ENCODE measurements at places on chromosomes 3 and 15. TPM values are rescaled to one million over a fixed set of nuclear protein-coding genes. Genes with fewer than 3 reads are reported as not detected.

GRCh38 chr15:78949461-78949860, 4.6 kb upstream of the CTSH start:
- peak; percentile 64 for DNase-seq
- H3K27me3 ChIP-seq: no peaks in the 10 kb centered on the region
- H3K36me3 ChIP-seq: no peaks in the 10 kb centered on the region
- H3K4me1 ChIP-seq: peaks cover 48% of the 10 kb centered on the region
- no peak overlapping the region for H3K4me3 ChIP-seq
- peak overlapping the region; percentile 69 for H3K27ac ChIP-seq

DNA sequence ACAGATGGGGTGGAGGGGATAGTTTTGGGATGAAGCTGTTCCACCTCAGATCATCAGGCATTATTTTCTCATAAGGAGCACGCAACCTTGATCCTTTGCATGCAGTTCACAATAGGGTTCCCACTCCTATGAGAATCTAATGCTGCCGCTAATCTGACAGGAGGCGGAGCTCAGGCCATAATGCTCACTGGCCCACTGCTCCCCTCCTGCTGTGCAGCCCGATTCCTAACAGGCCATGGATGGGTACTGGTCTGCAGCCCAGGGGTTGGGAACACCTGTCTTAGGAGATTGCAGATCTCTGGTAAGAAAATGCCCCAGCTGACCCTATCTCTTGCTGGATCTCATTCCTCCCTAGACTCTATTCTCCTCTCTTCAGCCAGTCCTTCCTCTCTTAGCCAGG, 6.8 kb downstream of the CSTA start:
- no peak for DNase-seq
- no peaks in the 10 kb centered on the region for H3K4me1 ChIP-seq
- peaks cover 11% of the 10 kb centered on the region for H3K27me3 ChIP-seq
- no peak overlapping the region for H3K4me3 ChIP-seq
- no peaks in the 10 kb centered on the region for H3K36me3 ChIP-seq

CSPG5 gene
- not detected for total RNA-seq

DNA sequence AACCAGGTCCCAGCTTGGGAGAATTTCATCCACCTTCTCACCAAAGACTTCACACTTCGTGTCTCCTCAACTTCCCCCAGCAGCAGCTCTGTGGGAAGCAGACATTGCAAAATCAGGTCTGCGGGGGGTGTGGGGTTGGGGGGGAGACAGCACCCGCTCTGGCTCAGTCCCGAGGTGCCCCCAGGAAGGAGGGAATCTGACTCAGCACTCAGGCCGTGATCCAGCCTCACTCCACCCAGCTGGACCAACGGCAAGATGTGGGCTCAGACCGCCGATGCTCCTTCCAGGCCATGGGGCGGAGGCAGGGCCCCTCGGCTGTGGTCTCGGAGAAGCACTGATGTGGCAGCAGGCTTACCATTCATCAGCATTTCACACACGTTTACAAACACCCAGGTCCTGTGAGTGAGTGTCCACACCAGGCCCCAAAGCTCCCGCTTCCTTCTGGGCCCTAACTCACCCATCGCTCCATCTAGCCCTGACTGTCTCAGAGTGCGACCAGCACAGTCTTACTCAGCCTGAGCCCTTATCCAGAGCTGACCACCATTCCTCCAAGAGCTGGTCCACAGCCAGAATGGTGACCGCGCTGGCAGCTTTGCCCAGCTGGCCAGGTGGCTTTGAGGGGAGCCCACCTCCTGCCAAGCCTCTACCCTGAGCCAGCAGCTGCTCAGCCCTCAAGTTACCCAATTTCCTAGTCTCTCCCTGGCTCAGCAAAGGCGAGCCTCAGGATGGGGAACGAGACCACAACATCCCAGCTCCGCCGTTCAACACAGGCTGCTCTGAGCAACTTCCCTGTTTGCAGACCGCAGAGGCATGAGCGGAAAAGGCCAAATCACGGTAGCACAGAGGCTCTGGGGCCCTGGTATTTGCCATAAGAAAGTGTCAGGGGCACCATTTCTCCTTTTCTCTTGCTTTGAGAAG, 3.3 kb downstream of the STAB1 start:
- H3K36me3 ChIP-seq: peaks cover 7% of the 10 kb centered on the region
- H3K27ac ChIP-seq: no peak overlapping the region
- no peak overlapping the region for H3K4me3 ChIP-seq
- H3K4me1 ChIP-seq: peaks cover 13% of the 10 kb centered on the region

SEMA3G gene
- total RNA-seq: 9.6 TPM

TMEM40 gene
- not detected for total RNA-seq

DNA sequence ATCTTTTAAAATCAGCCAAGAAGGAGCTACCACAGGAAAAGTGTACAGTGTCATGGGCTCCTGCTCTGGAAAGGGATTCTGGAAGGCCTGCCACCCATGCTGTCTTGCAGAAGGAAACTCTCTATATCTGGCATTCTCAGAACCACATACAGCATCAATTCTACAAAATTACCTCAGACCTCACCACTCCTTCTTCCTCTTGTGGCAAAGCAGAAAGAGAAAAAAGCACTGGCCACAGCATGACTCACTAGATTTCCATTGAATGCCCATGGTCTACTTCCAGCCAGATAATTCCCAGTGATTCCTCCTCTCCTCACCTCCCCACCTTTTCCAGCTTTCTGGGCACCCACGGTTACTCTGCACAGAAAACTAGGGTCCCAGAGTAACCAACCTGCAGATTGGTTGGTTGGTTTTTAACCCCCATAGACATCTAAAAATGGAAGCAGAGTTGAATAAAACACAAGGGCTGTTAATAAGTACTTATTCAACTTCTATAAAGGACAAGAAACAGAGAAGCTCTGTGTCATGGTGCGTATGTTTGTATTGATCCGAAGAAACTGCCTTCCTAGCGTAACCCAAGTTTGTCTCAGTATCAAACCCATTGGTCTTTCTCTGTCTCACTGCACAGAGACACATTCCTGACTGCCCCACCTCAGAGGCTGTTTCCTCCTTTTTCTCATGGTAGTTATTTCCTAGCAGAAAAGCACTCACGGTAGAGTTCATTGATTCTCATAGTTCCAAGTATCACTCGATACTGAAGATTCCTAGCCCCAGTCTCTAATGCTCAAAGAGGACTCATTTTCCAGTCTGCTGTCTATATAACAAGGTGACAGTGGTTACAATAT, 67.7 kb downstream of the LDHAL6B start:
- no peak overlapping the region for H3K27ac ChIP-seq
- no peaks in the 10 kb centered on the region for H3K27me3 ChIP-seq
- H3K4me1 ChIP-seq: no peaks in the 10 kb centered on the region
- H3K4me3 ChIP-seq: no peak overlapping the region
- peaks cover 3% of the 10 kb centered on the region for H3K36me3 ChIP-seq

GRCh38 chr3:52447512-52448355, 2.8 kb upstream of the SEMA3G start:
- H3K4me1 ChIP-seq: peaks cover 25% of the 10 kb centered on the region
- H3K27ac ChIP-seq: no peak overlapping the region
- no peak overlapping the region for H3K4me3 ChIP-seq
- peak; percentile 5 for DNase-seq

CCR5 gene
- total RNA-seq: not detected

DNA sequence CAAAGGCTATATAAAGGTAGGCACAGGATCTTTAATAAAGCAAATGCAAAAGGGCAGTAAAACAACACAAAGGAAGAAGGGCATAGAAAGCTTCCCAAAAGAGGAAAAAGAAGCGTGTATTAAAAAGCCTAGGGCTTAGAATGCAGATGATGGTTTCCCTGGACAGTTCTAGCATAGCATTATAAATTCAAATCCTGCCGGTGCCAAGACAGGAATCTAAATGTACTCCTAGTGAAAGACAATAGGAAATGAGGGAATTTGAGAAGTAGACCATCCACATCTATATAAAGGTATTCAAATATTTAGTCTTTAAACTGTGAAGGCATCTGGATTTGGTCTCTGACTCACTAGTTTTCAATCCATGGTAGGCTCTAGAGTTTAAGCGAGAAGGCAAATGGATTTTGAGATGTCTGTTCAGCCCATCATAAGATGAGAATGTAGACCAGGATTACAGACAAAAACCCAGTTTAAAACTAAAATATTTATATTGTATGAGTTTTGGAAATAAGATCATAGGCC, 431.8 kb downstream of the TBL1XR1 start:
- H3K4me1 ChIP-seq: no peaks in the 10 kb centered on the region
- no peaks in the 10 kb centered on the region for H3K27me3 ChIP-seq
- no peak overlapping the region for H3K4me3 ChIP-seq
- DNase-seq: no peak

AGTR1 gene
- total RNA-seq: 4.1 TPM

DNA sequence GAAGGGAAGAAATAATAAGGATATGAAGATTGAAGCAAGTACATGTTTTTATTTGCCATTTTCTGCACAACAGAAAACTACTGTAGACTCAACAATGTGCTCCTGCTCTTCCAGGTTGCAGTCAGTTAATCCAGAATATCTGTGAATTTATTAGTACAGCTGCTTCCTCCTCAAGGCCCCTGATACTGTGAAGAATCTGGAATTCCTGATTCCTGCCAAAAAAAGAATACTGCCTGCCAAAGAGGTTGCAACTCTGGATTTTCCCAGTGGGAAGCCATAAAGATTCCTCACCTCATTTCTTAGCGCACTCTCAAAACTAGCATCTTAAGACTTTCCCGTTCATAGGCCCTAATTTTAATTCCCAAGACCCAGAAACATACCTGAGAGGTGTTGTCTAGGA, 33.6 kb upstream of the LRRC3B start:
- H3K4me3 ChIP-seq: no peak overlapping the region
- H3K4me1 ChIP-seq: no peaks in the 10 kb centered on the region
- DNase-seq: no peak
- H3K27me3 ChIP-seq: no peaks in the 10 kb centered on the region
- no peaks in the 10 kb centered on the region for H3K36me3 ChIP-seq

GRCh38 chr3:172074032-172074431, 34.7 kb downstream of the FNDC3B start:
- DNase-seq: no peak
- H3K4me1 ChIP-seq: peaks cover 22% of the 10 kb centered on the region
- no peak overlapping the region for H3K27ac ChIP-seq
- H3K27me3 ChIP-seq: no peaks in the 10 kb centered on the region

C3orf22 gene
- not detected for total RNA-seq

PP2D1 gene
- not detected for total RNA-seq

SH2D7 gene
- total RNA-seq: 0.29 TPM

DNA sequence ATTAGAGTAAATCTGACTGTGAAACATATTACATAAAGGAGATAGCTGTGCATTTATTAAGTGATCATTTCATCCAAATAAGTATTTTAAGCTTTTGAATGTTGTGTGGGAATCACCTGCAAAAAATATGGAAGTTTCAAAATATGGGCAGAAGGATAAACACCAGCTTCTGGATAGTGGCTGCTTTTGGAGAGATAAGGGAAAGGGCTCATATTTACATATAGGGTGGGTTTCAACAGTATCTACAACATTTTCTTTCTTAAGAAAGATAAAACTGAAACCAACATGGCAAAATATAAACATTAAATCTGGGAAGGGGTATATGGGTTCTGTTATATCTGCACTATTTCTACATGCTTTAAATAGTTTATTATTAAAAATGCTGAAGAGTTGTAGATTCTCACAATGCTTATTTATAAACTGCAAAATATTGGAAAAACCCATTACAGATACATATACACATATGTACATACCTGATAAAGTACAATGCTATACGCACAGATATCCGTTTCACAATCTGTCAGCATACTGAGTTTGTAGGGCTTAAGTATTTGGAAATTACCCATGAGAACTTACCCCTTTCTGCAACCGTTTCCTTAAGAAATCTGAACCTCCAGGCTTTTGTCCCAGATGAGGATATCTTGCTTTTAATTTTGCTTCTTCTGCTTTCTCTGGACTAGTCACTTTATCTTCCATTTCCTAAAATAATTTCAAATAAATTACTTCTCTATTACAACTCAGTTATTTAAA, 12.1 kb downstream of the ARPP19 start:
- H3K36me3 ChIP-seq: peaks cover 42% of the 10 kb centered on the region
- H3K4me1 ChIP-seq: peaks cover 55% of the 10 kb centered on the region
- no peak overlapping the region for H3K27ac ChIP-seq
- H3K4me3 ChIP-seq: no peak overlapping the region
- no peak for DNase-seq

- no peaks in the 10 kb centered on the region for H3K27me3 ChIP-seq
- H3K27ac ChIP-seq: peak overlapping the region; percentile 52
- peak; percentile 28 for DNase-seq
Measured at GRCh38 chr3:118991775-118992174, 42.9 kb downstream of the IGSF11 start.

- no peak overlapping the region for H3K27ac ChIP-seq
- no peaks in the 10 kb centered on the region for H3K27me3 ChIP-seq
- DNase-seq: no peak
- no peaks in the 10 kb centered on the region for H3K4me1 ChIP-seq
- no peak overlapping the region for H3K4me3 ChIP-seq
Measured at GRCh38 chr3:123552095-123552714, 32.6 kb downstream of the HACD2 start.

DNA sequence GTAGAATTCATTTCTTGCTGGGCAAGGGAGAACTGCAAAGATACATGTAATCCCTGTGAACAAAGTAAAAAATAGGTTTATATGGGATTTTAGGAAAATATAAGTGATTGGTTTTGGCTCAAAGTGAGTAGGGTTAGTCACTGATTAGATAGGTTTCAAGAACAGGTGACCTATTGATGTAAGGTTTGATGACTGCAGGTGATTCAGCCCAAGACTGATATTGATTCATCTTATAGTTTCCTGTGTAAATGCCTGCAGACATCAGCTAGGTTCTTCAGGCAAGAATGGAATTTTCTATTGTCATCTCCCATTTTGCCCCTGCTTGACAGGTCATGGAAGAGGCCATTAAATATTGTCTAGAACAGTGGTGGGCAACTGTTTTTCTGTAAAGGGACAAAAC, 23.9 kb upstream of the ARID3B start:
- no peak overlapping the region for H3K27ac ChIP-seq
- no peak overlapping the region for H3K4me3 ChIP-seq
- DNase-seq: no peak
- no peaks in the 10 kb centered on the region for H3K27me3 ChIP-seq
- H3K36me3 ChIP-seq: no peaks in the 10 kb centered on the region

- H3K4me1 ChIP-seq: no peaks in the 10 kb centered on the region
- no peaks in the 10 kb centered on the region for H3K36me3 ChIP-seq
- H3K27ac ChIP-seq: no peak overlapping the region
- no peaks in the 10 kb centered on the region for H3K27me3 ChIP-seq
- peak; percentile 65 for DNase-seq
Measured at GRCh38 chr3:158991146-158991705, 189.4 kb downstream of the MFSD1 start.

DNA sequence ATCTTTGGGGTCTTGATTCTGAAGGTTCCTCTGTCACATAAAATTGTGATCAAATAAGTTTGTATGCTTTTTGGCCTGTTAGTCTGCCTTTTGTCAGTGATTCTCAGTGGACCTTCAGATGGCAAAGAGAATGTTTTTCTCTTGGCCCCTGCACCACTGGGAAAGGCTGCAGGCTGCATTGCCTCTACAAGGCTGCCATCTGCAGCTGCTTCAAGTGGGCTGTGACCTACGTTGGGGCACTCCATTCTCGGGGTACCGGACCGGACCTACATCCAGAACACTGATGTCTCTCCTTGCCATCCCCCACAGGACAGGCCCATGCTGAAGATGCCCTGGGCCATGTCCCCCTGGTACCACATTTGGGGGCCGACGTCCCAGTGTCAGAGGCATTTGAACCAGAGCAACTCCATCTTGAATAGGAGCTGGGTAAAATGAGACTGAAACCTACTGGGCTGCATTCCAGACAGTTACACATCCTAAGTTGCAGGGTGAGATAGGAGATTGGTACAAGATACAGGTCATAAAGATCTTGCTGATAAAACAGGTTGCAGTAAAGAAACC, 37.5 kb upstream of the MFGE8 start:
- H3K4me1 ChIP-seq: no peaks in the 10 kb centered on the region
- H3K4me3 ChIP-seq: no peak overlapping the region
- H3K36me3 ChIP-seq: no peaks in the 10 kb centered on the region
- no peaks in the 10 kb centered on the region for H3K27me3 ChIP-seq
- DNase-seq: no peak
- no peak overlapping the region for H3K27ac ChIP-seq
